ENCODE measurements at places on chromosomes 4 and X. TPM values are rescaled to one million over a fixed set of nuclear protein-coding genes. Genes with fewer than 3 reads are reported as not detected.

Gene SATL1
- total RNA-seq, result not detected

DNA sequence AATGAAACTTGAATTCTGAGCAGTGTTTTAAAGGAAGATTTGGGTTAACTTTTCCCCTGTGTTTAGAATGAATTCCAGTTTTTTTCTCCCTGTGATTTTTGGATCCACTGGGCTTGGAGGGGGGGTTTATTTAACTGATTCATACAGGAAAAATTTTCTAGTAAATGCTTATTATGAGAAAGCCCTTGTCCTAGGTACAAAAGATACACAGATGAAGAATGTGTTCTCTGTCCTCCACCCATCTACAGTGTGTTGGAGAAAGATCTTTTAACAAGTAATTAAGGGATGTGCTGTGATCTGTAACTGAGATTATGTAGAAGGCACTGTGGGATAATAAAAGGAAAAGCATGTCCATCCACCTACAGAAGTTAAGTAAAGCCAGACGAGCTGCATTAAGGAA lies 103.9 kb downstream of the STIM2 start:
- peaks cover 53% of the 10 kb centered on the region for H3K4me1 ChIP-seq
- peaks cover 40% of the 10 kb centered on the region for H3K36me3 ChIP-seq
- no peaks in the 10 kb centered on the region for H3K27me3 ChIP-seq
- no peak overlapping the region for H3K4me3 ChIP-seq

GRCh38 chr4:78659264-78659663 lies 107.7 kb downstream of the ANXA3 start:
- no peak overlapping the region for H3K4me3 ChIP-seq

Gene FABP2
- total RNA-seq, result not detected

Data from activated B cell treated with CpG ODN at 0.5 μM for 24 hours (primary cell).